NCI-H460 (cell line): ENCODE measurements at places on chromosomes 7 and 10. TPM values are rescaled to one million over a fixed set of nuclear protein-coding genes. Genes with fewer than 3 reads are reported as not detected.

GRCh38 chr7:8142477-8142876 is 119.5 kb downstream of the ICA1 start:
- no peak for DNase-seq

- DNase-seq = peak; percentile 98
Measured at GRCh38 chr10:78255796-78256638, 222.4 kb downstream of the RPS24 start.

GRCh38 chr7:80139236-80139635 is 4.6 kb downstream of the GNAI1 start:
- no peak for DNase-seq

- no peak for DNase-seq
Measured at GRCh38 chr10:18231480-18231879, 91.3 kb downstream of the CACNB2 start.

- no peak for DNase-seq
Measured at GRCh38 chr7:8282162-8282561, 20.2 kb upstream of the ICA1 start.

DNA sequence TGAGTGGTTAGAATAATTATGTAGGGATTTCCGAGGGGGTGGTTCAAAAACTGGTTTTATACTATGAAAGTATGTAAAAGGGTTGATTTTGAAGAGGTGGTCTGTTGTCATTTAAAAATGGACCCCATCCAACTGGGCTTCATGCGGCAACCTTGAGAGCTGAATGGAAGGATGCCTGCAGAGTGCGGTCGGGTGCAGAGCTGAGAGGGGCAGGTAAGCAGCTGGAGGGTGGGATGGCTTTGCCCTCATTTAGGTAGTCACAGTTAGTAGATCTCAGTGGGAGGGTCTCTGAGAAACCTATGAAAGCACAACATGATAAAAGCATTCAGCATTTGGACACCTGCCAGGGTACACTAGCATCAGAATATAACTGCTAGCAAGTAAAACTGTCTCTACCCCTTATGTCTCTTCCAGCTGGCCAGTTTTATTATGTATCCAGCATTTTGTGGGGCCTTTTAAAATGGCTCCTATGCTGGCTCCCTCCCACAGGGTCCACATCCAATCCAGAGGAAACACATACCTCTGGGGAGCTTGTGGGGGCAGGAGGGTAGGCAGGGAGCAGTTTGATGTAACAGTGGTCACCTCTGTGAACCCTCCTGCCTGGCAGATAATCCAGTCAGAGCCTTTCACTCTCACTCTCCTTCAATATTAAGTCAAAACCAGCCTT is 75.9 kb upstream of the MAGI2 start:
- DNase-seq = no peak

DNA sequence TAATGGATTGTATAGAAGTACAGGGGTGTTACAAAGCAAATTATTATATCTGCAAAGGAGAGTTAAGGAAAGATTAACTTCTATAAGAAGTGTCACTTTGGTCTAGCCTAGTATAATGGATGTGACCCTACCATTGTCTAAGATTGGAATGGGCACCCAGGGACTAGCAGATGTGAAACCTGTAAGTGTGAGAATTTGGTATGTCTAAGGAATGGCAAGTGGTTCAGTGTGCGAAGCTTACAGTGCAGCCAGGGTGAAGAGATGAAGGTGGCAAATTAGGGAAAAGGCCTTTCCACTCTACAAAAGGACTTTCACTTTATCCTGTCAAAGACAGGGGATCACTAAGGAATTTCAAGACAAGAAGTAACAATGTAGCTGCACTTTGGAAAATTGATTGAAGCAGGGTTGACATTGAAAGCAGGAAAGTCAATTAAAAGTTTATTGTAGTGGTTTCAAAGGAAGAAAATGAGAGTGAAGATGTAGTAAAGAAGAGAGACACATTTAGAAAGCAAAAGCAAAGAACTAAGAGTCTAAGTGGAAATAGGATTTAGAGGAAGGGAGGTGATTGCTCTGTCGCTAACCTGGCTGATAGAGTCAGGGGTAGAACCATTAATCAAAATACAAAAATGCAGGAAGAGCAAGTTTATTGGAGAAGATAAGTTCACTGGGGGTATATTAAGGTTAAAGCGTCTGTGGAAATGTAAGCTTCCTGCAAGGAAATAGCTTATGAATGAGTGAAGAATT is 47.4 kb downstream of the KCND2 start:
- no peak for DNase-seq

DNA sequence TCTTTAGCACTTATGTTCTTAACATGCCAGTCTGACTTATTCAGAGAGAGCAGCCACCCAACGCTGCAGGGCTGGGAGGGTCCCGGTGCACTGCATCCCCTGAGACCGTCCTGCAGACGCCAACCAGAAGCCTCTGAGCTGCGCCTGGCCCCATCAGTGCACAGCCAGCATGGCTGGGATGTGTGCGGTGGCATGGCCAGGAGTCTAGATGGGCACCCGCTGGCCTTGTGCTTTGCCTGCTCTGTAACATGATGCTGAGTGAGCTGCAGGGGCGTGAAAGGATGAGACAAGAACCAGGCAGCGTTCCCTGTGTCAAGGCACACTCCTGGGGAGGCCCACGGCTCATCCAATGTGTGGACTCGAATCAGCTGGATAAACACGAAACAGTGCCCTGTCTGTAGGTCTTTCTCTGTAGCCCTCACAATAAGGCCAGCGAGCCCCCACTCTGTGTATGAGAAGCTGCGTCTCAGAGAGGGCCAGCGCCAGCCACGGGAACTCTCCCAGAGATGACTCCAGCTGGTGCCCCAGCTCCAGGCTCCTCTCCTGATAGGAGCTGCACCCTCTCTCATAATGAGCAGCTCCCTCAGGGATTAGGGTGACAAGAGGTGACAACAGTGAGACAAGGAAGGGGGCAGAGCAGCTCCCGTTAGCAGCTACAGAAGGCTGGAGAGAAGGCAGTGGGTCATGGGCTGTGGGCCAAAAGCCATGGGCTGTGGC is 96.8 kb downstream of the TNS3 start:
- no peak for DNase-seq

The CISD1 gene
- 71.7 and 77.7 TPM in 2 replicates for total RNA-seq

DNA sequence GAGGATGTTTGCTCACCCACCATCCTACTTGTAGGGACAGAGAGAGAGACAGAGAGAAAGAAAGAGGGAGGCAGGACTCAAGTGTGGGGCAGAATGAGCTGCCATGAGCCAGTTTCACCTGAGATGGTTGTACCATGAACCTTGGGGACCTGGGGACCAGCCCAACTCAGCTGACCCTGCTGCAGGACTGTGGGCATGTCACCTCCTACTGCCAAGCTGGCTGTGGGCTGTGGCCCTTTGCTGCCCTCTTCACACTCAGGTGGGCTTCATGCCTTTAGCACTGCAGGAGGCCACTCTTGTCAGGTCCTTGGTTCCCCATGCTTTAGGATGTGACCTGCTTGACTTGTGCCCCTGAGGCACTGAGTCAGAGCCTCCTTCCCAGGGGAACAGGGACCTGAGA is 108.2 kb upstream of the PCBD1 start:
- DNase-seq = no peak

GRCh38 chr7:93147363-93147762 is 822 bp downstream of the SAMD9L start:
- DNase-seq = peak; percentile 8

DNA sequence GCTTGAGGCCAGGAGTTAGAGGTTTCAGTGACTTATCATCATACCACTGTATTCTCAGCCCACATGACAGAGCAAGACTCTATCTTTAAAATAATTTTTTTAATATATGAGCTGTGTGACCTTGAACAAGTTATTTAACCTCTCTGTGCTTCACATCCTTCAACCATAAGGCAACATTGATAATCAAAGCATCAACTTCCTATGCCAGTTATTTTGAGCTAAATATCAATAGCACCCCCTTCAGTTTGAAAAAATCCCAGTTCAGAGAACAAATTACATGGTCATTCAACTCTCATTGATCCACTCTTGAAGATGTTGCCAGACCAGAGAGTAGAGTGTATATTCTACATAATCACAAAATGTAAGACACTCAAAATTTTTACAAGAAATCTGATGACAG is 53.0 kb downstream of the ASNS start:
- DNase-seq = peak; percentile 12
